ENCODE measurements at places on chromosomes 11 and 22.

GRCh38 chr22:29332886-29333496 lies 17.5 kb upstream of the RASL10A start:
- no peak for DNase-seq

DNA sequence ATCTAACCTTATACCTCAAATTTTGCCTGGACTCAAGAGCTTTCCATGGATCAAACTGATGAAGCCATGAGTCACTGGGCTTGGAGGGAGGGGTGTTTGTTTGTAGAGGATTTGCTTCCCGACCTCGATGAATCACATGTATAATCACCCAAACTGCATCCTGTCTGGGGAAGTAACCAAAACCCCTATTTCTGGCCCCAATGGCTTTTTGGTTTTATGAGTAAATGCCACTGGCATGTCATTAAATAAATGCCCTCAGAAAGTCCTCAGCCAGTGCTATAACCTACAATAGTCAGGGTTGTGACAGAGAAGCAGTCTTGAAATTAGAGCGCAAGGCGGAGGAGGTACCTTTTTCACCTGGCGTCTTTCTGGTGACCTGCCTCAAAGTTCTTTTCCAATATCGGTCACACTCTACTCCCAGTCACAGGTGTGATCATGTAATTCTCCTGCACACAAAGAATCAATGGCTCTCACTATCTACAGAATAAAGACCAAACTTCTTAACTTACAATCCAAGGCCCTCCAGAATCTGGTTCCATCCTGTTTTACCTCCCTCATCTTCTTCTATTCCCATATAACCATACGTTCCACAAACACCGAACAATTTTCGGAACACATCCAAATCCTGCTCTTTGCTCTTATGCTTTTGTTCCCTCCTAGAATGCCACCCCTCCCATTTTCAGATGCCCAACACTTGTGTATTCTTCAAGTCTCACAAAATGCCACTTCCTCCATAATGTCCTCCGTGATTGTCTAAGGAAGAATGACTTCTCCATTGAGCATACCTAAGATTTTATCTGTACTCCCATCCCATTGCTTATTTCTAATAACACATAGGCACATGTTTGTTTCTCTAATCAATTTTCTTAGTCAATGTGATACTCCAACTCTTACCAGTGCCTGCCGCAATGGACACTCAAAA lies 81.3 kb upstream of the BLID start:
- peak; percentile 87 for DNase-seq

DNA sequence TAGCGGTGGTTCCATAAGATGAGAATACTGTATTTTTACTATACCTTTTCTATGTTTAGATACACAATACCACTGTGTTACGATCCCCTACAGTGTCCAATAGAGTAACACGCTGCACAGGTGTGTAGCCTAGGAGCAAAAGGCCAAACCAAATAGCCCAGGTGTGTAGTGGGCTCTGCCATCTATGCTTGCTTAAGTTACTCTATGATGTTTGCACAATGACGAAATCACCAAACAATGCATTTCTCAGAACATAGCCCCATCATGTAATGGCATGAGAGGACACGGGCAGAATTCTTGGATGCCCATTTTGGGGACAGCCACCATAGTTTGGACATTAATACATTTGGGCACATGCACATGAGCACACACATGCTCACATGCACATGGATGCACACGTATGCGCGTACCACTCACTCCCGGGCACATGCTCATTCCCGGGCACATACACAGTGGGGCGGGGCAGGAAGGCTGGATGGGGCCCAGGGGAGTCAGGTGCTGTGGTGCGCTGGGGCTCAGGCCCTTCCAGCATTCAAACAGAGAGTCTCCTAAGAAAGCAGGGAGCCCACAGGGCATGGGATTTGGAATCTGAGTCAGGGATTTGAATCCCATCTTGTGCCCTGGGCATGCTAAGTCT lies 51.1 kb downstream of the RTN4R start:
- no peak for DNase-seq

GRCh38 chr22:22005945-22006595 lies 23.5 kb upstream of the TOP3B start:
- DNase-seq: no peak

DNA sequence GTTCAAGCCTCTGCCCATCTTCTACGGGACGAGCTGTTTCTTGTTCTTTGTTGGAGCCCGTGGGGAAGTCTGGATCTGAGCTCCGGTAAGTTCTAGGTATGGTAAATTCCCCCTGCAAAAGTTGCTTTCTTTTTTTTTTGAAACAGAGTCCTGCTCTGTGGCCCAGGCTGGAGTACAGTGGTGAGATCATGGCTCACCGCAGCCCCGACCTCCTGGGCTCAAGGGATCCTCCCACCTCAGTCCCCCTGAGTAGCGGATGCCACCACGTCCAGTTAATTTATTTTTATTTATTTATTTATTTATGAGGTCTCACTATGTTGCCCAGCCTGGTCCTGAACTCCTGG lies 35.5 kb upstream of the MOB2 start:
- DNase-seq: no peak

GRCh38 chr11:116086426-116086825 lies 582.2 kb upstream of the CADM1 start:
- DNase-seq: no peak

DNA sequence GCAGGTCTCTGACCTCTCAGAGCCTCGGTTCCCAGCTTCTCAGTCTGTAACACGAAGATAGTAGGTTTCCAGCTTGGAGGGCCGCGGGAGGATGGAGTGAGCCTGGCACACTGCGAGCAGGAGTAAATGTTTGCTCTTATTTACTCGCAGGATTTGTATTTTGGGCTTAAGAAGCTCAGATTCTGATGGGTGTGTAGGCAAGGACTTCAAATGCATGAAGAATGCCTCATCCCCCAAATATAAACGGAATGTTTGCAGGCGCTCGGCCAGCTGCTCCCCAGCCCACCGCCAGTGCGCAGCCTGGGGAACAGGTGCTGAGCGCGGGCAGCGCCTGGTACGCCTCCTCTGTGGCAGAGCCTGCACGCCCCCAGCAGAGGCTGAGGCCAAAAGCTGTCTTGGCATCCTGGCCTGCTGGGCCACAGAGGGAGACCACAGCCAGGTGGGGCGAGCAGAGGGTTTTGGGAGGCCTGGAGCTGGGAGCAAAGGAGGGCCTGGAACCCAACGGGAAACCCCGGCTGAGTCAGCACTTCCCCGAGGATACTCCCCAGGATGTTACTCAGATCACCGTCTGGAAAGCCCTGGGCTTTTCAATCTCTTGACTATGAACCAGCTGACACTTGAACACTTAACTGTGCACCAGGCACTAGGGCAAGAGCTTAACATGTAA lies 9.4 kb downstream of the EHD1 start:
- DNase-seq: peak; percentile 72

GRCh38 chr11:124880958-124881357 lies 15.7 kb downstream of the ROBO3 start:
- DNase-seq: no peak

GRCh38 chr11:76568621-76569020 lies 101.9 kb downstream of the LRRC32 start:
- no peak for DNase-seq

DNA sequence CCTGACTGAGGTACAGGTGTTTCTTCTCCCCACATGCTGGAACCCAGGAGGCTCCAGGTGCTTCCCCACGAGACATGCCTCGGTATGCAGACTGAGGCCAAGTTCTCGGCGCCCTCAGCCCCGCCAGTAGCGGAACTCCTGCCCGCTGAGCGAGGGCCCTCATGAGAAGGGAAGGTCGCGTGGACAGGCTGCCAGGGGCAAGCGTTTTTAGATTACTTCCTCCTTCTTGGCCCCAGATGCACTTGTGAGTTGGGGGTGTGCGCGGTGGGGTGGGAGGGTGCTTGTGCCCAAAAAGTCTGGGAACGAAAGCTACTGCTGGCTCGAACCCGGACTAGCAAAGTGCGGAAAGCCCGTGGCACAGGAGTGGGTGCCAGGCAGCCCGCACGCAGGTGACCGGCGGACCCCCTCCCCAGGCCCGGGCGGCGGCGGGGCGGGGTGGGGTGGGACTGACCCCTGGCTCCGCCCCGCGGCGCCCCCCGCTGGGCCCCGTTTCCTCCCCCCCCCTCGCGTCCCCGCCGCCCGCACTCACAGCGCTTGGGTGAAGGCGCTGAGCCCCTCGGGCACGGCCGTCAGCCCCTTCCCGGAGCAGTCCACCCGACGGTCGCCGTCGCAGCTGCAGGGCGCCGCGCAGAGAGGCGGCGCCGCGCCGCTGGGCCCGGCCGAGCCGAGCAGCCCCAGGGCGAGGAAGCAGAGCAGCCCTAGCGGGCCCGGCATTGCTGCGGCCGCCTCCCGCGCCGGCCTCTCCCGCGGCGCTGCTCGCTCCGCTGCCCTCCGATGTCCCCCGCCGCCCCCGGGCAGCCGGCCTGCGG lies 797 bp downstream of the LGR4 start:
- peak; percentile 38 for DNase-seq

- DNase-seq: no peak
These were observed 14.3 kb downstream of the MOV10L1 start for GRCh38 chr22:50104141-50104544.

DNA sequence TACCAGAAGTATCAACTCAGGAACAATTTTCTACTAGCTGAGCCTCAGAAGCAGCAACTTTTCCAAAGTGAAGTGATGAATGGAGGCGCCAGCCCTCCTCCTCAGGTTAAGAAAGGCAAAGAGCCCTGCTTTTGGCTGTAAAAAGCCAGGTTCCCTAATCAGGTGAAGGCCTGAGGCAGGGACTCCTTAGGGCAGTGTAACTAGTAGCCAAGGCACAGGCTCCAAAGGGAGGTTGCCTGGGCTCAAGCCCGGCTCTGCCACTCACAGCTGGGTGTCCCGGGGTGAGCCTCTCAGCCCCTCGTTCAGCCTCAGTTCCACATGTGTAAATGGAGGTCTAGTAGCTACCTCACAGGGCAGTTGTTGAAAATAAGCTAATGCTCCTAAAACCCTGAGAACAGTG lies 19.5 kb downstream of the TSKU start:
- peak; percentile 15 for DNase-seq

- DNase-seq: no peak
These were observed 60.5 kb upstream of the KCNQ1OT1 start for GRCh38 chr11:2760196-2760871.

DNA sequence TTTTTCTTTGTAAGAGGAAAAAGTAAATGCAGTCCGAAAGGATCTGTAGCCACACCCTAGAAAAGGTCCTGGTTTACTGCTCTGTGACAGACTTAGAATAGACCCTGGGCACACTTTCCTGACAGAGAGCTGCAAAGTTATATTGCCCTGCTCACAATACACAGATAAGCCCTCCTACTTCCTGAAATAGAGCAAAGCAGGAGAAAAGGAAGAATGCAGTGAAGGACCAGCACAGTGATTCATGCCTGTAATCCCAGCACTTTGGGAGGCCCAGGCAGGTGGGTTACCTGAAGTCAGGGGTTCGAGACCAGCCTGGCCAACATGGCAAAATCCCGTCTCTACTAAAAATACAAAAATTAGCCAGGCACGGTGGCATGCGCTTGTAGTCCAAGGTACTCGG lies 2.2 kb downstream of the CYB561A3 start:
- no peak for DNase-seq

DNA sequence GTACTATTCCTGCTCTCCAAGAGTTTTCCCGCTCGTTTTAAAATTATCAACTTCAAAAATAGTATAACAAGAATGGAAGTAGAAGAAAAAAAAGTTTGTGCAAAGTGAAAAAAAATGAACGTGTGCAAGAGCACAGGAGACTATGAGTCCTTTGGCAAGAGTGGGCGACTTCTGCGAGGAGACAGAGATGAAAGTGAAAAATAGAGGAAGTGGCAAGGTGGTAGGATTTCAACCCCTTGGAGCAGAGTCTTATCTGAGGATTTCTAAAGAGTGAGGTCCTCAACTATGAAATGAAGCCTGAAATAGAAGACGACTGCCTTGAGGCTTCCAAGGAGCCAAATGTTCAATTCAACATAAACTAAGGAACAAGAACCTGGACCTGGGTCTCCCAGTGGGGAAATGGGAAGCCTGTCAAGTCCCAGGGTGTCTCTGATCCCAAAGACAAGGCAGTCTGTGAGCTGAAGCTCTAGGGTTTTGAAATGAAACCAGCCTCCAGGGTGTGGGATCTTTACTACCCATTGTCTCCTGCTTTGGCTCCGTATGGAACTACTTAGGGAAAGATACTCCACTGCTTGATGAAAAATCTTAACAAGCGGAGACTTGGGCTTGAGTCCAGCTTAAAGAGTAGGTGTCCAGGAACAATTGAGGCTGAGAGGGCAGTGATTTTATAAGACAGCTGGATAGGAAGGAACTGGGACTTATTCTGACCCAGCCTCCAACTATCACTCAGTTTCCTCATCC lies 4.8 kb downstream of the P4HA3 start:
- no peak for DNase-seq

DNA sequence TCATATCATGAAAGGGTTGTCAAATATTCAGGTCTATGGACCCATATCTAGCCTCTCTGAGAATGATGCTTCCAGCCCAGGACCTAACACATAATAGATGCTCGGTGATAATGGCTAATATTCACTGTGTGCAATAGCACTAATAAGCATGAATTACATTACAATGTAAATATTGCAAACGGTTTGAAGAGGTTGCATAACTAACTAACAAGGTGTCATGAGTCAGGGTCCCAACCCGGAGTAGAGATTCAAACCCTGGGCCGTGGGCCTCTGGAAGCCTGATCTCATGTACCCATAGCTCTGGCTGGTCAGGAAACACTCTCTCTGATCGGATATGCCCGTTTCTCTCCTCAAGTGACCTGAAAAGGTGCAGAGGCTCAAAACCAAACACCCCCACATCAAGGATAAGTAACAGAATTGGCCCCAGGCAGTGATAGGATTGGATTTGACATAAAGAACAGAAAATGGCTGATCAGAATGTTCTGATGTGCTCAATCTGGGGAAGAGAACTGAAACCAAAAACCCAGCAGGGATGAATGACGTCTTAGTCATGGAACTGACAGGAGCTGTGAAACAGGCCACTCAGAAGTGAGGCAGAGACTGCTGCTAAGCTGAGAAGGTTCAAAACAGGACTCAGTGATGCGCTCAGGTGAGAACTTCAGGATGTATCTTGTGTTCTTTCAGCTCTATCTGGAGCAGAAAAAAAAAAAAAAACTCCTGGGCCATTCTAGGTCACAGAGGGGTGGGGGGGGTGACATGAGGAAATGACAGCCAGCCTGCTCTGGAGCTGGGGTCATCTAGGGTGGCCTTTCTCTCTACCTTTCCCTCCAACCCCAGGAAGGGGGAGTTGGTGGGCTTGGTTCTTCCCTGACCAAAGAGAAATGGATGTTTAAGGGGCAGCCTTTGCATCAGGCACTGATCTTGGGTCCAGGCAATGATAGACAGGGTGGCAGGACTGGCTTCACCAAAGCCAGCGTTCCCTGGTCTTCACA lies 6.6 kb upstream of the KCTD17 start:
- DNase-seq: no peak

- DNase-seq: no peak
These were observed 6.2 kb upstream of the PIM3 start for GRCh38 chr22:49954354-49954753.

DNA sequence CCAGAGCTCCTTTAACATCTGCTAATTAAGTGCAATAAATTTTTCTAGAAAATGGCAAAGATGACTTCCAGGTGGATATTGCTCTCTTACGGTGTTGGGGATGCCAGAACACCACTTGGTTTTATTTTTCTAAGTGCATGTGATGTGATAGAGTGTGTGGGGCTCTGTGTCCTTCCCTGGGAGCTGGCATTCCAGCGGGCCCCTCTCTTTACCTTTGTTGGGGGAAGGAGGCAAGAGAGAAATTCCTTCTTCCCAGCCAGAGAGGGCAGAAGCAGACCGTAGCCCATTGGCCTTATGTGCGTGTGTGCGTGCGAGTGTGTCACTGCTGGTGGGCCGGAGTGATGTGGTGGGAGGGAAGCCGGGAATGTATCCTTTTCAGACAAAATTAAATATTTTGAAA lies 17.2 kb downstream of the TEF start:
- DNase-seq: no peak

Data from A549 (cell line).